Panc1 (cell line): ENCODE measurements at places on chromosomes 4 and X.

- DNase-seq: no peak
Observed at GRCh38 chr4:178577933-178578332, 1135.7 kb upstream of the AGA start.

GRCh38 chr4:114343015-114343414, 255.6 kb upstream of the UGT8 start:
- DNase-seq: no peak

GRCh38 chrX:124194199-124194598, 138.3 kb upstream of the TEX13D start:
- DNase-seq: no peak

- no peak for DNase-seq
Observed at GRCh38 chr4:65670331-65671031, at the start of gene EPHA5. EPHA5 (minus strand) TSS chr4:65670489; CDS start chr4:65669742, 747 bp downstream.

GRCh38 chrX:116449156-116449555, 12.8 kb downstream of the SLC6A14 start:
- DNase-seq: no peak

- no peak for DNase-seq
Observed at GRCh38 chr4:140579278-140579677, 10.5 kb upstream of the UCP1 start.

DNA sequence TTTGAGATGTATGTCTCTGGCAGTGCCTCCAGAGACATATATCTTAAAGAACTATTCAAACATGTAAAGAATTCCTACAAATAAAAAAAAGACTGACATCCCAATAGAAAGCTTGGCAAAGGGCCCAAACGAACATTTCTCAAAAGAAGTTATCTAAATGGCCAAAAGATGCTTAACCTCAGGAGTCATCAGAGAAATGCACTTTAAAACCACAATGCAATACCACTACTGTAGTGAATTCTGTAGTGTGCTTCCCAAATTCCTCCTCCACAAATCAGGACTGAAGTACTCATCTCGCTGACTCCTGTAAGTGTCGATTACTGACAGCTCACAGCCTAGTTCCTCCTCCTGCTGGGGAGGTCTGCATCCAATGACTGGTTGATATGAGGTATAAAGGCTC, 129.0 kb upstream of the MAMLD1 start:
- no peak for DNase-seq

DNA sequence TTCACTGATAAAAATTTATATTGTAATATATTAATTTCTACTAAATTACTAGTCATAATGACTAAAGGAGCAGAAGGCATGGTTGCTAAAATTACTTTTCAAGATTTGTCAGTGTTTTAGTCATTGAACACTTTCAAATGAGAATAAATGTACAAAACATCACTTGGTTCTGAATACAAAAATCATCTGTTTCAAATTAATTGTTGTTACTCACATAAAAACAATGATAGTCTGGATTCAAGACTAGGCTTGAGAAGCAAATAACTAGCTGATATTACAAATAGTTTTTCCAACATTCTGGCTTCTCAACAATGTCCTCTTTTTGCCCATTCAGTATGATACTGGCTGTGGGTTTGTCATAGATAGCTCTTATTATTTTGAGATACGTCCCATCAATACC, 112.5 kb downstream of the ANAPC10 start:
- DNase-seq: no peak

DNA sequence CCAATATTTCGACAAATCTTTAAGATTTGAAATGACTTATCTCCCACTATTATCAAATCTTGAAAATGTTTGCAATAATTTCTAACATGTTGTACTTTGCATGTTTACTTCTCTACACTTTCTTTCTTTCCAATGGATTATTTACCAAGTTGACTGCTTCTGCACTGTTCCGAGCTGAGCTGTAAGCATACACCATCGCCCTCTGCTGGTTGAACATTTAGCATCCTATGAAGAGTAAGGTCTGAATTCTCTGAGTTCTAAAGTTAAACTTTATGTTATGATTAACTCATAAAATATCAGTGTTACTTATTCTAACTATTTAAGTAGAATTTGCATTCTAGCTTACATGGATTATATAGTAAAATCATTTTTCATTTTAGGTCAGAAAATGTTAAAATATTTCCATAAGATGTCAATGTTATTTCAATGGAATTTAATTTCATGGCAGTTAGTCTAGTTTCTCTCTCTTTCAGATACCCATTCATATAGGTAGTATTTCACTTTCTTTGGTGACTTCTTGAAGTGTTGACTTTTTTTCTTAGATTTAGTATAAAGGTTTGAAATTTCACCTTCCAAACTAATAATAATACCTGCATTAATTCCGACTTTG, 137.4 kb downstream of the DKK2 start:
- DNase-seq: peak; percentile 2

DNA sequence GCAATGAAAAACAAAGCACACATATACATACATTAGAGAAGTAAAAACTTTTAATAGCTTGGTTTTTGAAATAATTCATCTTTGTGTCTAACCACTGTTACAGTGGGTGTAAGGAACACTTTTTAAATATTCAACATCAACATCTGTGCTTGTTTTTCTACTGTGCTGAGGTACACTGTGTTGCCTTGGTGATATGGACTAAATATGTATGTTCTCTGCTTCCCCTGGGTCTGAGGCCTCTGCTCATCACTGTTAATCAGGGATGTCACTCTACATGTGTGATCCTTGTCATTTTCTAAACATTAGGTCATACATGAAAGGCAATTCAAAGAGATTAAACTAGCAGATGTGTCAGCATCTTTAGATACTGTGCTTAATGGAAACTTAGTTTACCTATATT, 10.9 kb downstream of the MCTS1 start:
- DNase-seq: no peak

DNA sequence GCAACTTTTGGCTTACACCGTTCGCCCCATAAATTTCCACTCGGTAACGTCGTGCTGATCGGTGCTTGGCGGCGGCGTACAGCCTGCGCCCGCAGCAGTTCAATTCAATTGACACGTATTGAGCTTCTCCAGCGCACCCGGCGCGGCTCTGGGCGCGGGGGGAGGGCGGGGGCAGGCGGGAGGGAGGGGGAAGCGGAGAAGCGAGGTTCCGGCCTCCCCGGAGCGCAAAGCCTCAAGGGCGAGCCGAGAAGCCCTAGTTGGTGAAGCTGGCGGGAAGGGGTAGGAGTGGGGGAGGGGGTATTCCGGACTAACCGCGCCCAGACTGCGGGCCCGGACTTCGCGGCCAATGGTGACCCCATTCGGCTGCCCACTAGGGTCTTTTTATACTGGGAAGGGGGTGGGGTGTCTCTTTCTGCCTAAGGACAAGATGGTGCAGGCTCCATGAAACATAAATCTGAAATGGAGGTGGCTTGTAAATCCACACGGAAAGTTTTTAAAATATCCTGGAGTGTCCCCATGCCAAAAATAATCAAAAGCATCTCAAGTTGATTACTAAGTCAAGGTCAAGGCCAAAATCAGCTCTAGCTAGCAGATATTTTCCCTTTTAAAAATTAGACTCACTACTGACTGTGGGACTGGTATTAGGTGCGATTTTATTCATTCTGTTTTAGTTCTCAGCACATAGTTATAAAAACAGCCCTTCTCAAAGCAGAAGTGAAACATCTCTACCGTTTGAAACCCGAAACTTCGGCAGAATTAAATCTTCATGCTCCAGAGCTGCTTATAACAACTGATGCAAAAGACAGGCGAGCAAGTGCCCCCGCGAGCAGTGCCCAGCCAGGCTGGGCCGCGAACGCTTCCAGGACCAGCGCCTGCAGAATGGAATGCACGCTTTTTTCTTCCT, 1.5 kb upstream of the BCOR start:
- DNase-seq: no peak

GRCh38 chrX:114581528-114582263, 2.2 kb upstream of the HTR2C start:
- DNase-seq: no peak

- DNase-seq: no peak
Observed at GRCh38 chrX:148670277-148670676, 169.9 kb downstream of the AFF2 start.

DNA sequence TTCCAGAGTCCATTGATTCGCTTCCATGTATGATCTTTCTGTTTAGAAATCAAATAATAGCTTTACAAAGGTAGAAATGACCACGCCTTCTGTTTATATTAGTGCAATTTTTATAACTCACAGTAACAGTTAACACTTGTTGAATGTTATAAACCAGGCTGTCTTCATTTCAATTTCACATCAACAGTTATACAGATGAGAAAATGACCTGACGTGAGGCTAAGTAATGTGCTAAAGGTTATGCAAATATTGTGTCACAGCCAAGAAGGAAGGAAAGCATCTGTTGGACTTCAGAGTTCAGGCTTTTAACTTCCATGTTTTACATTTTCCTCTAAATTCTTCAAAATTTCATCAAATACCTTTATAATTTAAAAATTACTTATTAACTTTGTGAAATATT, 13.9 kb downstream of the CASP3 start:
- DNase-seq: no peak

DNA sequence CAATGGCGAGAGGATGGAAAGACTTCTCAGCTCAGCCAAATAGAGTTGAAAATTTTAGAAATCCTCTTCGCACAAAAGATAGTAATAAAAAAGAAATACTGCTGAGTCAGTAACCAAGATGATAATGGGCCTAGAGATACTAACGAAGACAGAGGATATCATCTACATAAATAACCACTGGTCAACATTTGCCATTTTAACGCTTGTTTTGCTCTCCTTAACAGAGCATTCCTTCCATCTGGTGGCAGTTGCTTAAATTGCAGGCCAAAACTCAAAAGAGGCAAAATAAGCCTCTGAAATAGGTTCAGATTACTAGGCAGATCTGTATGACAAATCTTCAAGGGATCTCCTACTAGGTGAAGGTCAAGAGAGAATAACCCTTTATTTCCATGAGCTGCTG, 51.7 kb upstream of the MCF2 start:
- peak; percentile 17 for DNase-seq

- DNase-seq: no peak
Observed at GRCh38 chr4:151325111-151325948, at the start of gene SH3D19. SH3D19 (minus strand) TSS chr4:151325605; CDS start chr4:151325352, 253 bp downstream.

DNA sequence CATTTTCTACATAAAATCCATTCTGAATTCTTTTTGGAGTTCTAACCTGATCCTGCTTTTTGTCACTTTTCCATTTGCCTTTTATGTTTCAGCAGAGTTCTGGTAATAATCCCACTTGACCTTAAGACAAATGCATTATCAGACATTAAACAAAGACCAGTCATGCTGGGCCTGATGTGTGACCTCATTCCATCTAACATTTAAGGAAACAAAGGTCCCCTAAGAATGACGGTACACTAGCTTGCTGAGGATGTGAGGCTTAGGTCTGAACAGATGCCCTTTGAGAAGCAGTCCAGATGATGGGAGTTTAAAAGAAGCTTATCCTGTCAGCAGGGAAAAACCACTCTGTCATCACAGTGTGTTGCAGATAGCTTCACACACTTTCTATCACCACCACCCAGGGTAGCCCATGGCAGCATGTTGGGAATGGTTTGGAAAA, 38.1 kb upstream of the PDE5A start:
- no peak for DNase-seq

DNA sequence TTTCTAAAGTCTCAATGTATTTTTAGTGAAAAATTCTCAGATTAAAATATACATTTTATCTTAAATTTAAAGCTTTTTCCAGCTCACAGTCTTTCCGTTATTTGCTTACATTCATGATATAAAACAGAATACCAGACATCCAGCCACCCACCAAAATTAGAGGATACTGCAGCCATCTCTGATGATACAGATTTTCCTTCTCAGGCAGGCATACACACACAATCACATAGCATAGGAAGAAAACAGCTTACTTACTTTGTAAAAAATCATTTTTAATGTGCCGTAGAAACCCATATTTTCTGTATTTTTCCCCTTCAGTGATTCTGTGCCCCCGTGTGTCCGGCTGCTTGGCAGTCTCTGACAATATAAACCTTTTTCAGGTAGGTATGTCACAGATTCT, 183.7 kb downstream of the FBXW7 start:
- DNase-seq: no peak

- no peak for DNase-seq
Observed at GRCh38 chrX:40470830-40471429, 109.8 kb upstream of the ATP6AP2 start.

GRCh38 chr4:161382655-161383054, 781.1 kb downstream of the FSTL5 start:
- DNase-seq: no peak

DNA sequence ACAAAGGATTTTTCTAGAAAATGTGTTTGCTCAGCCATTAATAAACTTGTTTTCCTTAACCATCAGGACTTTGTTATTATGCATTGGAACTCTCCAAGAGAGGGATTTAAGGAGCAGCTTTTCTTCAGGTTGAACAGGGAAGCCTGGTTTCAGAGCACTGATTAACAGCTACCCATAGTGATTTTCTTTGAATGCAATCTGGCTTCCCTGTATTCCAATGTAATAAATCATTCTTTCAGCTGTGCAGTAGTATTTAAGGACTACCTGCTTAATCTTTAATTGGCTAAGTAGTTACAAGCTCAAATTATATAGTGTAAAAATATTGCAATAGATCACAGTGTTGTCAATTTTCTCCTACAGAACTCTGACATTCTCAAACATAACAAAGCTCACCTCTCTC, 77.5 kb downstream of the TMEM156 start:
- no peak for DNase-seq

DNA sequence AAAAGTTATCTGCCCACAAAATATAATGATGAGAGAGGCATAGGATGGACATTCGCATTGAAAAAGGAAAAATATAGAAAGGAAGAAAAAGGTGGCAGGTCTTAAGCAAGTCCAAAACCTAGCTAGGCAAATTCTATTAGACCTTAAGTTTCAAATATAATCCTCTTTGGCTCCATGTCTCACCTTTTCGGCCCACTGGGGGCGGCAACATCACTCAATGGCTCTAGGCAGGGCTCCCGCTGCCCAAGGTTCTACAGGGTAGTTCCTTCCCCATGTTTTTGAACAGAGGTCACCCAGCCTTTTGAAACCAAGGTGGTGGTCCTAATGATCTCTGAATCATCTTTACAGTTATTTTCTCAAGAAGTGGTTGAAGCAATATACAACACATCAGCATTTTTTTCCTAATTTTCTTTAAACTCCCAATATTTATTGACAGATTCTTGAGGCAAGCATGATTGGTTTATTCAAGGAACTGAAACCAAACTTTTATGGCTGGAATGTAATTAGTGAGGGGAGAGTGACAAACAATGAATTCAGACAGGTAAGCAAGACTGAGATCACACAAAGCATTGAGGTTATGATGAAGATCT, 309.4 kb downstream of the ANTXR2 start:
- no peak for DNase-seq

GRCh38 chrX:18596096-18596495, 75.8 kb downstream of the RS1 start:
- no peak for DNase-seq

- no peak for DNase-seq
Observed at GRCh38 chrX:42530027-42530426, 247.9 kb downstream of the PPP1R2C start.
